ENCODE measurements at places on chromosomes 6 and 20.
A peak's percentile ranks its signal among the peaks of the same experiment; 100 is the strongest.

GRCh38 chr6:105459049-105459448 lies 56.2 kb upstream of the PREP start:
- no peak for DNase-seq

GRCh38 chr20:58340853-58341252 lies 31.3 kb downstream of the RAB22A start:
- no peak for DNase-seq

DNA sequence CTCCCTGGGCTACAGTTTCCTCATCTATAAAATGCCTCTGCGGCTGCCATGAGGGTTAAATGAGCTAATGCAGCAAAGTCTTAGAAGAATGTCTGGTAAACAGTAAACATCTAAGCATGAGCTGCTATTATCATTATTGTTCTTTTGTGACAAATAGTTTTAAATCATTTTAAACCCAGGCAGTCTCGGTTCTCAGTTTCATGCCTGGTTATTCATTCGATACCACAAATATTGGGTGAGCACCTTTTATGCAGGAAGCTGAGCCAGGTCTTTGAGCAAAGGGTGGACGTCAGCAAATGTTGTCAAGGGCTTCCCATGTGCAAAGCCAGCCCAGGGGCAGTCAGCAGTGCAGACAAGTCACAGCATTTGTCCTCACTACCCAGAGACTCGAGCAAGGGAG lies 128.7 kb downstream of the NFATC2 start:
- no peak for DNase-seq

DNA sequence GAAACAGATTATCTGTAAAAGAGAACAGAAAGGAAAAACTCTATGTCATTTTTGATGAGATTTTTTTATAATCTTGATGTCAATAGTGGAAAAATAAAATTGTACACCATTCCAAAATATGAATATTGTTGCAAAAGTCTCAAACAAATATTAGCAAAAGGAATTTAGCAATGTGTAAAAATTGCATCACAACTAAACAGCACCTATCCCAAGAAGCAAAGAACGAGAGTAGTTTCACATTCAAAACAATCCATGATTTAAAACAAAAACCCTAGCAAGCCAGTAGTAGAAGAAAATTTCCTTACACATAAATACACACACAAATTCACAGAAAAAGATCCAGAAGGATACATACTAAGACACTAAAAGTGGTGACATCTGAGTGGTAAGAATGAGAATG lies 38.4 kb downstream of the LCA5 start:
- no peak for DNase-seq

DNA sequence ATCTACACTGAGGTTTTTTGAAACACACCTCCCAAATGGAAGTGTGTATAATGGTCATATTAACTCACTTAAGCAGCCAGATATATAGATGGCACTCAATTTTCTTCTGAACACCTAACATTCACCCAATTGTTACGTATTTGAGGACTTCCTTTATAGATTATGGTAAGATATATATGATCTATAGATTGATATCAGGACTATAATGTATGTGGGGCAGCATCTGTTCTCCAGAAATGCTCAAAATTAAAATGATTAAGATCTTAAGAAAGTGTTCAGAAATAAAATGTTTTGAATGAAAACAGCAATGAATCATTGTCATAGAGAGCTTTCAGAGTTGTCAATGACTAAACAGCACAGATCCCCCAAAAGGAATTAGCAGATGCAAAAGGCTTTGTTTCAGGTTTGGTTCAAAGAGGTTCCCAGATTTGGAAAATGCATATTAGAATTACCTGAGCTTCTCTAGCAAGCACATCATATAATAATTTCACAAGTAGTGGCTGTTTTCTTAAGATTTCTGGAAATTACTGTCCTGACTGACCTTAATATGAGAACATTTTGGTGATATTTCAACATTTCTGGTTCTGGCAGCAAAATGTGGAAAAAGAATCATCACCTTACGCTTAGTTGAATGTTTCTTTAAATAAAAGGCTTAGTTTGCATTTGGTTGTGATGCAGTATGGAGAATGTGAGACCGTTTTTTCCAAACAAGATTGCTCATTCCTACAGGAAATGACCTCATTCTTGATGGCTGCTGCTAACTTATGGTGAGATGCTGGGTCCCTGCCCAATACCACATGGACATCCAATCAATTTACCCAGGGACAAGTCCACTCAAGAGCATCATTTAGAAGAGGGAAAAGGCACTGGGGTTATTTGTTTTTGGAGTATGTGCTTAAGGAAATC lies 31.5 kb downstream of the TRAF3IP2 start:
- DNase-seq = no peak

DNA sequence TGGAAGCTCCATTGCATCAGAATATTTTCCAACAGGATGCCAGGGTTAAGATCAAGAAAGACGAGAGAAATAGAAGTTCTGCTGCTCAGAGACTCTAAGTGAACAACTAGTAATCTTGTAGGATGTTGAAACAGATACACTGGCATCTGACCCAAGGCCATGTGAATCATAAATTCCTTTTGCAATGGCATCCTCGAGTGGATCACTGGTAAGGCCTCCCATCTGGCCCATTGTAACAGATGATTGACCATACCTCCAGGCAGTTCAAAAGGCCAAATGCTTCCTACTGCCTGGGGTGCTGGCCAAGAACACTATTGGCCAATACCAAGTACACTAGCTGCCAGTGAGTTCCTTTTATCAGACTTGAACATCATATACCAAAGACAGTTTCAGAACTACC lies 9.9 kb upstream of the SLC17A3 start:
- DNase-seq = no peak

DNA sequence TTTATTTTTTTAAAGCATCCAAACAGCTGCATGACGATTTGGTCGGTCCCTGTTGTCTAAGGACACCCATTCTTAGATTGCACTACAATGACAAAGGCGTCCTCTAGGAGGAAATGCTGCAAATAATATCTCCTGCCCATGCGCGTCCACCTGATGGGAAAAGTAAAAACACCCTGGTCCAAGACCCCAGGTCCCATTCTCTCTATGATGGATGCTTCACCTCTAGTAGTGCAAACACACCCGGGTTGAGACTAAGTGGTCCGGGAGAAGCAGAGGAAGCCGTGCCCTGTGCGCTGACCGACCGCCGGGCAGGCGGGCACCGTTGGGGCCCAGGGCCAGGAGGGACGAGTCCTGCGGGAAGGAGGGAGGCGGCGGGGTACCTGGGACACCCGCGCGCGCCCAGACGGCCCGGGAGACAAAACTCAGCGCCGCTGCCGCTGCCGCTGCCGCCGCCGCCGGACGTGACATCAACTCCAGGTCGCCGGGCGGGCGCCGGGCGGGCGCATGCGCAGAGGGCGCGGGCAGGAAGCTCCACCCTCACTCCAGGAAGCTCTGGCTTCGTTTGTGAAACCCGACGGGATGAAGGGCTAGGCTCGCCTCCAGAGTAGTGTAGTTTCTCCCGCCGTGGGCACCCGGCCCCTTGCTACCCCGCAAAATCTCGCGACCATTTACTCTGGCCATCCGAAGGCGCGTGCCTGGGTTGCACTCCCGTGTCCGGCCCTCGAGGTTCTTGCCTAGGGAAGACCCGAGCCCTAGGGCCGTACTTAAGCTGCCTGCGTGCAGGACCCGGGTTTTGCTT lies at the start of gene TBC1D7:
TSS of gene TBC1D7 (minus strand) at position 462 of the 799 bp plus-strand sequence. CDS start 1,639 bp downstream, outside the sequence.
- peak; percentile 89 for DNase-seq

- DNase-seq = no peak
These were observed 262.0 kb upstream of the JARID2 start for GRCh38 chr6:14983599-14984518.

DNA sequence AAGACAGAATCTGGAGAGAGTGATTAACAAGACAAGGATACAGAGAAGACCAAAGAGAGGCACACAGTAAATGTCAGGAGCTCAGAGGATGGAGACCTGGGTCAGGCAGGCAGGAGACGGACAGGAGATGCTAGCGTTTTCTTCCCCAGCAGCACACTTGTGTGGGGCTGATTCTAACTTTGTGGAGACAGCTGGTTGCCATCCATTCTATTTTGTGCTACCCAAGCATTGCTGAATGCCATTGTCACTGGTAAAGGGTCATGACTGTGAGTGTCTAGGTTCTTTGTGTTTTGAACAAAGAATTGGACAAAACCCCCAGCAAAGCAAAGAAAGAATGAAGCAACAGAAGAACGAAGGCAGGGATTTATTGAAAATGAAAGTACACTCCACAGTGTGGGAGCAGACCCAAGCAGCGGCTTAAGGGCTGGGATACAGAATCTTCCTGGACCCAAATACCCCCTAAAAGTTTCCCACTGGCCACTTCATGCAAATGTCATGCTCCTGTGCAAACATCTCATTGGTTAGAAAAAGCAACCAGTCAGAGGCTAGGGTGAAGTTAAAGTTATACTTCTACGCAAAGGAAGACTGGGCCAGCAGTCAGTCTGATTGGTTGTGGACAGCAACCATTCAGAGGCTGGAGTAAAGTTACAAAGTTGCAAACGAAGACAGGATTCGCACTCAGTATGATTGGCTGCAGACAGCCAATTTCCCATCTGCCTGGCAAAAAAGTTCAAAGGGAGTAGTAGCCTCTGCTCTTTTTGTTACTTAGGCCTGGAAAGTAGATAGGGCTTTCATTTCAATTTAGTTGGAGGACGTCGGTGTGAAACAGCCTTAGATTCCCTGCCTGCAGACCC lies 17.5 kb downstream of the PTK7 start:
- no peak for DNase-seq

DNA sequence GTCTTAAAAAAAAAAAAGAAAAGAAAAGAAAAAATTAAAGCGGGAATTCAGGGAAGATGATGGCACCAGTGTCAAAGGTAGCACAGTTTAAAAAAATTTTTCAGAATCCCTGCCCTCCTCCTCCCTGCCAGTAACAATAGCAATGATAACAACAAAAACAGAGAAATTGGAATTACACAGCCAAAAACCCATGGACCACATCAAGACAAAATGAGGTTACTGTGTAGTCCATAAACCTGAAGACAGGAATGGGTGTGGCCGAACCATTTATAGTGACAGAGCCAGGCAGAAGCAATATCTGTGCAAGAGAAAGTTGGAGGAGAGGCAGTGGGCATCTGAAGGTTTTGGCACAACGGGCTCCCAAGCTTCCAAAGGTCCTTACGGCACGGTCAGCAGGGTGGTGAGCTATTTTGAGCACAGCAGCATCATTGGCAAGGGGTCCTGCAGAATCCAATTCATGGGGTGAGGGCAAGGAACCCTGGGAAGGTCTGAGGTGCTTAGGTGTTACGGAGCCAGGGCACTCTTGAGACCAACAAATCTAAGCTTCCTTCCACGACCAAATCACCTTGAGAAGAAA lies 202.3 kb downstream of the GMPR start:
- DNase-seq = no peak

DNA sequence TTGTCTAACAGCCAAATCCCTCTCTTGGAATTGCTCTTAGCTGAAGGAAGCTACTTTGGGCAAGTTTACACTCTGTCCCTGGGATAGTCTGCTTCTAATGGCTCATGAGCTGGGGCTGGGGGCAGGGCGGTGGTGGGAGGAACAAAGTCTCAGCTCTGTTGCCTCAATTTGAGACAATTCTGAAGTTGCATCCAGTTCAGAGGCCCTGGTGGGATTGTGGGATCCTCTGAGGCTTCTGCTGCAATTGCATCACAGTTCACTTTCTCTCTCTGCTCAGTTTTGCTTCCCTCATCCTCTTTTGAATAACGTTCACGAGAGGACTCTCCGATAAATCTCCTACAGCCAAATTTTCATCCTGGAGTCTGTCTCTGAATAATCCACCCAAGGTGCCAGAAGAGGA lies 440.6 kb upstream of the SLC35B3 start:
- no peak for DNase-seq

GRCh38 chr20:1426231-1426849 lies 33.5 kb upstream of the FKBP1A start:
- DNase-seq = no peak

- no peak for DNase-seq
These were observed 42.5 kb upstream of the PNISR start for GRCh38 chr6:99467509-99468106.

DNA sequence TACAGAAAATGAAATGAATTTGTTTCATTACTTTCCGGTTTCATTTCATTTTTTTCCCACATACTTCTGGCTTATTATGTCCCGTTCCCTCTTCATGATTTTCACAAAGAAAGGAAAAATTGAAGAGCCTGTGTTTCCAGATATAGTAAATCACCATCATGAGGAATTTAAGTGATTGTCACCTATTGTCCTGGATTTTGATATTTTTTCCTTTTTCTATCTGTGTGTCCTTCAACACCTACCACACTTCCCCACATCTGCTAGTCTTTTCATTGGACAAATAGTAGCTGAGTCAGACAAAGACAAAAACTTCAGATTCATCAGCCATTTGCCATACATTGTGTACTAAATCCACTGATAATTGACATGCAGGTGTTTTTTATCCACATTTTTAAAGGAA lies 258.2 kb upstream of the HSF2 start:
- no peak for DNase-seq

- DNase-seq = no peak
These were observed 46.3 kb upstream of the HS3ST5 start for GRCh38 chr6:114389111-114389510.

GRCh38 chr6:139917951-139918630 lies 543.6 kb upstream of the CITED2 start:
- no peak for DNase-seq

DNA sequence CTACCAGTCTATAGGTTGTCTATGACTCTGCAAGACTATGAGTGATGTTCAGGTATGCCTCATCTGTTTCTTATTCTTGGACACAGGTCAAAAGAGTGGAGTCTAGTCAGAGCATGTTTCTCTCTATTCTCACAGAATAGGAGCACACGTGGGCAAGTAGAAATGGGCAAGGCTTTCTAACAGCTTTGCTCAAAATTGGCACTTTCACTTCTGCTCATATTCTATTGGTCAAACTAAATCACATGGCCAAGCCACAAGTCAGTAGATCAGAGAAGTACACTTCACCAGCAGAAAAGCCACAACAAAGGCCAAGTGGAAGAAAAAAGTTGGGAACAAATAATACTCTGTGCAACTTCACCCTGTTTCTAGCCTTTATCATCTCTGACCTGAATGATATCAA lies 354.5 kb upstream of the SYNCRIP start:
- no peak for DNase-seq

DNA sequence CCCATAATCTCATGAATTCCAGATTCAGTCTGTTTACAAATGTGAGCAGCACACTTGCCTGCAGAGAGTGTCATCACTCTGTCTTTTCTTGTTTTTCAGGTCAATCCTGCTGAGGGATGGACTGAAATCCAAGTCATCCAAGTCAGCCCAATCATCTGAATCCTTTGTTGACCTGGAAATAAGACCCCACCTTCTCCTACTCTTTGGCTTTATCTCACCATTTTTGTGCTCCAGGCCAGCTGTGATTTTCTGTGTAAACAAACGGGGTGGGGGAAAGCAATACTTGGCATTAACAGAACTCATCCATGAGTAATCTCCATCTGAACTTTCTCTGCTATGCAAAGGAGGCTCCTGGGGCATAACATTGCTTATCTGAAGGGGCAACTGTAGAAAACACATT lies 16.9 kb upstream of the GSTA4 start:
- no peak for DNase-seq

- DNase-seq = no peak
These were observed 22.0 kb upstream of the PRDM1 start for GRCh38 chr6:106064142-106064541.

All from stimulated activated CD8-positive, alpha-beta memory T cell treated with anti-CD3 and anti-CD28 coated beads, Interleukin-15, amount 100 ng/mL, for 4 hours (primary cell).